NCI-H226 (cell line): ENCODE measurements at places on chromosomes 16 and 17.

DNA sequence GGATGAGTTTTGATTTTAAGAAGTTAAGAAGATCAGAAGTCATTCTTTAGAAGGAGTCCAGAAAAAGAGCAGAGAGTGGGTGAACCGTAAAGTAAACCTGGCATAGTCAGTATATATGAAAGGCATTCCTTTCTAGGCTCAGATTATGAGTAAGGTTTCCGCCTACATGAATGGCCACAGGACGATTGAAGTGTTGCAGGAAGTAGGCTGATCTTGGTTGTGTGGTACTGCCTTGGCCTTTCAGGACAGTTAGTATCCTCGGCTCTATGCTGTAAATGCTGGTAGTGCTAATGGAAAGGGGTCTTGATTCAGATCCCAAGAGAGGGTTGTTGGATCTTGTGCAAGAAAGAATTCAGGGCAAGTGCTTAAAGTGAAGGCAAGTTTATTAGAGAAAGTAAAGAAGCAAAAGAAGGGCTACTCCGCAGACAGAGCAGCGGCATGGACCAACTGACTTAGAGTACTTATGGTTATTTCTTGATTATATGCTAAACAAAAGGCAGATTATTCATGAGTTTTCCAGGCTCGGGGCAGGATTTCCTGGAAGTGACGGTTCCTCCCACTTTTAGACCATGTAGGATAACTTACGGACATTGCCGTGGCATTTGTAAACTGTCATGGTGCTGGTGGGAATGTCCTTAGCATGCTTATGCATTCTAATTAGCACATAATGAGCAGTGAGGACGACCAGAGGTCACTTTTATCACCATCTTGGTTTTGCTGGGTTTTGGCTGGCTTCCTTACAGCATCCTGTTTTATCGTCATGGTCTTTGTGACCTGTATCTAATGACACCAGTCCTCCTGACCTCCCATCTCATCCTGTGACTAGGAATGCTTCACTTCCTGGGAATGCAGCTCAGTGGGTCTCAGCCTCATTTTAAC is 164.8 kb downstream of the SNX29 start:
- no peak for DNase-seq

GRCh38 chr17:58004060-58004459 is 3.0 kb downstream of the SRSF1 start:
- DNase-seq, result no peak

DNA sequence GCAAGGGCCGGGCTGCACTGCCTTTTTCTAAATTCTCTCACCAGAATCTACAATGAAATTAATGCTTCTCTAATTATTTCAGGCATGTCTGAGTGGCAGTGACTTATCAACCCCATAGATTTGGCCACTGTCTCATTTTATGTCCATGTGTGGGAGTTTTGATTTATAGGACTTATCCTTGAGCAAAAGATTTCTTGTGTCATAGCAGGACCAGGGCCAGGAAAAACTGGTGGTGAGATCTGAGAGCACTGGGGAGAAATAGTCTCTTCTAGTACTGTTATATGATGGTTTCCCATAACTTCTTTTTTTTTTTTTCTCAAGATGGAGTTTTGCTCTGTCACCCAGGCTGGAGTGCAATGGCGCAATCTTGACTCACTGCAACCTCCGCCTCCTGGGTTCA is 1.5 kb upstream of the KRT23 start:
- DNase-seq, result peak; percentile 33

DNA sequence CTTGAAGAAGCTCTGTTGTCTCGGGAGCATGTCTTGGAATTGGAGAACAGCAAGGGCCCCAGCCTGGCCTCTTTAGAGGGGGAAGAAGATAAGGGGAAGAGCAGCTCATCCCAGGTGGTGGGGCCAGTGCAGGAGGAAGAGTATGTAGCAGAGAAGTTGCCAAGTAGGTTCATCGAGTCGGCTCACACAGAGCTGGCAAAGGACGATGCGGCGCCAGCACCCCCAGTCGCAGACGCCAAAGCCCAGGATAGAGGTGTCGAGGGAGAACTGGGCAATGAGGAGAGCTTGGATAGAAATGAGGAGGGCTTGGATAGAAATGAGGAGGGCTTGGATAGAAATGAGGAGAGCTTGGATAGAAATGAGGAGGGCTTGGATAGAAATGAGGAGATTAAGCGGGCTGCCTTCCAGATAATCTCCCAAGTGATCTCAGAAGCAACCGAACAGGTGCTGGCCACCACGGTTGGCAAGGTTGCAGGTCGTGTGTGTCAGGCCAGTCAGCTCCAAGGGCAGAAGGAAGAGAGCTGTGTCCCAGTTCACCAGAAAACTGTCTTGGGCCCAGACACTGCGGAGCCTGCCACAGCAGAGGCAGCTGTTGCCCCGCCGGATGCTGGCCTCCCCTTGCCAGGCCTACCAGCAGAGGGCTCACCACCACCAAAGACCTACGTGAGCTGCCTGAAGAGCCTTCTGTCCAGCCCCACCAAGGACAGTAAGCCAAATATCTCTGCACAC is 21.2 kb downstream of the AKAP1 start:
- no peak for DNase-seq

DNA sequence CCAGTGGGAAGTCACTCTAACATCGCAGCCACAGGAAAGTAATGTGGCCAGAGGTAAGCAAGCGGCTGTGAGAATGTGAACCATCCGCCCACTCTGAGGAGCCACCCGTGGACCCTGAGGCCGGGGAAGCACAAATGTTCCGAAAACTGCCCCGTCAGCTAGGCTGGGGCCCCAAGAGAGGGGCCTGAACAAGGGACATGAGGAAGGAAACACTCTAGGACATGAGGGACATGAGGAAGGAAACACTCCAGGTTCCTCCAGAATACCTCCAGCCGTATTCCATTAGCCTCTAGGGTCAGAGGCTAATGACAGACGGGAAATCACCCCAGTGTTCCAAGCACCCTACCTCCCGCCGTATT is 317 bp downstream of the TEFM start:
- DNase-seq, result no peak

DNA sequence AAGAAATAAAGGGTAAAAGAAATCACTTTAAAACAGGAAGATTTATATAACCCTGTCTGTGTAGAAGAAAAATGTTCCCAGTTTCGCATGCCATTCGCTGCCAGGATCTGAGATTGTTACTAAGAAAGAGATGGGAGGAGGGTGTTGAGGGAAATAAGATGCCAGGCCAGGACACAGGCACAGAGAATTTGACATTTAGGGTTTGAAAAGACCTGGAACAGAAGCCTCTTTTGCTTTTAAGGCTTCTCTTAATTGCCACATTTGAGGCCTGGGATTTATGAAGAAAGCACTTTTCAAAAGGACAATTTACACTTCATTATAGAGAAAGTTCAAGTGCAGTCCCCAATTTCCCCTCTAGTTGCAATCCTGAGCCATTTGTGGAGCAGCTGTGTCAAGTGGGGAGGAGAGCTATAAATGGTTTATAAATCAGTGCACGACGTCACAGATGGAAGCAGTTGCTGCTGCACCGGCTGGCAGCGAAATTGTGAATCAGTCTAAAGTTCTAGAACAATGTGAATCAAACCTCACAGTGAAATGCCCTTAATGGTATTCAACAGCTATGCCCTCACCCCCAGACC is 26.5 kb upstream of the C16orf87 start:
- no peak for DNase-seq

DNA sequence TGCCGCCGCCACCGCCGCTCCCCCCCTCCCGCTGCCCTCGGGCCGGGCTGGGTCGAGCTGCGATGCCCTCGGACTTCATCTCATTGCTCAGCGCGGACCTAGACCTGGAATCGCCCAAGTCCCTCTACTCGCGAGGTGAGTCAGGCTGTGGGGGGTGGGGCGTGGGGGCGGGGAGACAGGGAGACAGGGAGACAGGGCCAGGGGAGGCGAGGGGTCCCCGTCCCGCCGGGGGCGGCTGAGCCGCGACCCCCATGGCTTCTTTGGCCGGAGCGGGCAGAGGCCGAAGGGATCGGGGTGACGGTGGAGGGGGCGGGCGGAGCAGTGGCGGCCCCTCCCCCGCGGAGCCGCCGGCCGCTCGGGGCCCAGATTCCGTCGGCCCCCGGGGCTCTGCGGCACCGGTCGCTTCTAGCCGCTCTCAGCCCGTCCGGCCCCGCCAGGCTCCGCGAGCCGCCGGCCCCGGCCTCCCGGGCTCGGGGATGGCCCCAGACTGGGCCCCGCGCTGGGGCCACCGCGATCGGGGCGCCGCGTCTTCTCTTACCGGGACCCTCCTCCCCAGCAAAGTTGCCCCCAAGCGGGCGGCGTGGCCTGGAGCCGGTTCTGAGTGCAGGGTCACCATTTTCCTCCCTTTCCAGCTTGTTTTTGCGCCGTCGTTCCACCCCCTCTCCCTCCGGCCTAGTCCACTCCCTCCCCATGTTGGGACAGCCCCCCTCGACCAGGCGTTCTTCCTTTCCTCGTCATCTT is 644 bp downstream of the NFAT5 start:
- peak; percentile 68 for DNase-seq

DNA sequence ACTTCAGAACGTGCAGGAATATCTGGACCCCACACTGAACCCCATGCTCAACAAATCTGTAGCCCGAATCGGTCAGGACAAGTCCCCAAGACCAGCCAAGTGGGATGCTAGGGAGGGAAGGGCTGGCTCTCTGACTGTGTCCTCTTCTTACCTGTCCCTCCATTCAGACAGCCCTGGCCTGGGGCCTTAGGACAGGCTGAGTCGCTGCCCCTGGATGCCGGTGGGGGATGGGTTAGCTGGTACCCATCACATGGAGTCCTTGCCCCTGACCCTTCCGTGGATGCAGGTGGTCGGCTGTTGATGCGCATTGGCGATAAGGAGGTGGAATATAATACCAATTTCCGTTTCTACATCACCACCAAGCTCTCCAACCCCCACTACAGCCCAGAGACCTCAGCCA is 16.0 kb upstream of the KDM6B start:
- no peak for DNase-seq

DNA sequence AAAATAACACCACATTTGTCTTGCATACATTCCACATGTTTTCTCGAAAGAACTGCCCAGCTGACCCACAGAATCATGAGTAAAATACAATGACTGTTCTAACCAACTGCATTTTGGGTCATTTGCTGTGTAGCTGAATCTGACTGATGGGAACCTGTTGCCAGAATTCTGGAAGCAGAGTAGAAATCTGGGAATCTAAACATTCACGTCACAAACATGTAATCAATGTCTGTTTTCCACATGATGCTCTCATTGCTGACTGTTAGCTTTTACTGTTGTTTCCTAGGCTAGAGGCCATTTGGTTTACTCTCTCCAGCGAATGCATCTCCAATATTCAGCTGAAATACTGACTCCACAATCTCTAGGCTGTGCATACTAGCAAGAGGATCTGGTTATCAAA is 710.1 kb downstream of the KCNJ2 start:
- DNase-seq, result no peak

- DNase-seq, result peak; percentile 63
Measured at GRCh38 chr17:35089586-35090296, 26.2 kb upstream of the RFFL start.

- DNase-seq, result no peak
Measured at GRCh38 chr17:68602289-68602688, 1.1 kb upstream of the FAM20A start.

GRCh38 chr16:11272484-11272883 is 945 bp downstream of the PRM3 start:
- no peak for DNase-seq

GRCh38 chr16:4659363-4660353 is 33.7 kb upstream of the NUDT16L1 start:
- no peak for DNase-seq

GRCh38 chr16:67030221-67030962 is 1.4 kb downstream of the CBFB start:
- DNase-seq, result no peak

- DNase-seq, result no peak
Measured at GRCh38 chr16:5016967-5017677, 16.6 kb downstream of the NAGPA start.

DNA sequence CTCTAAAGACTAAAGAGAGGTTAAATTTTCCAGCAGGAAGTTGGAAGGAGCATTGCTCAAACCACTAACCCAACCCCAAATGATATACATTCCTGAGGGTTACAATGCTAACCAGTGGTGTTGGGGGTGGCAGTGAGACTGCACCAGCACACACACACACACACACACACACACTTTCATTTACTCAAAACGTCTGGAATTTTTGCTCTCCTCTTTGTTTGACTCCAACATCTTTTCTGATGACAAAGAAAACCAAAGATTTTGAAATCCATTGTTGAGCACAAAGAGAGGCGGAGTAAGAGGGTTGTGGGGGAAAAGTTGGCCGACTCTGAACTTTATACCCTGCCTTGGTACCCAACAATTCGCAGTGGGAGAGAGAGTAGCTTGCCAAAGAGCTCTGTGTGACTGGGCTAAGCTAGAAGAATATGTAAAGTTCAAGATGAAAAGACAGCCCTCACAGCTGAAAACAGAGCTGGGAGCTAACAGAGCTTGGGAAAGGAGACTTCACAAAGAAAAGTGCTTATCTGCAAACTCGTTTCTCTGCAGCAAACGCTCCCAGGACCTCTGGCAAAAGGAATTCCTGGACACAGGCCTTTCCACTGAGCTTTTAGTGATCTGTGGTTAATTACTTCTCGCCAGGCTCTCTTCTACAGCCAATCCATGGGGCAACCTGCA is 426.0 kb upstream of the CDH11 start:
- peak; percentile 92 for DNase-seq
